ENCODE measurements at places on chromosomes 12 and 14. TPM values are rescaled to one million over a fixed set of nuclear protein-coding genes. Genes with fewer than 3 reads are reported as not detected.

The C12orf75 gene
- 19.6 TPM for total RNA-seq

GRCh38 chr12:25500651-25501050 lies 52.4 kb downstream of the LMNTD1 start:
- H3K27ac ChIP-seq, result no peak overlapping the region
- no peaks in the 10 kb centered on the region for H3K27me3 ChIP-seq
- no peak overlapping the region for H3K4me3 ChIP-seq
- DNase-seq, result no peak

GRCh38 chr14:47778631-47779030 lies 103.2 kb upstream of the MDGA2 start:
- H3K27ac ChIP-seq, result no peak overlapping the region
- no peaks in the 10 kb centered on the region for H3K36me3 ChIP-seq
- no peak for DNase-seq
- H3K27me3 ChIP-seq, result no peaks in the 10 kb centered on the region

DNA sequence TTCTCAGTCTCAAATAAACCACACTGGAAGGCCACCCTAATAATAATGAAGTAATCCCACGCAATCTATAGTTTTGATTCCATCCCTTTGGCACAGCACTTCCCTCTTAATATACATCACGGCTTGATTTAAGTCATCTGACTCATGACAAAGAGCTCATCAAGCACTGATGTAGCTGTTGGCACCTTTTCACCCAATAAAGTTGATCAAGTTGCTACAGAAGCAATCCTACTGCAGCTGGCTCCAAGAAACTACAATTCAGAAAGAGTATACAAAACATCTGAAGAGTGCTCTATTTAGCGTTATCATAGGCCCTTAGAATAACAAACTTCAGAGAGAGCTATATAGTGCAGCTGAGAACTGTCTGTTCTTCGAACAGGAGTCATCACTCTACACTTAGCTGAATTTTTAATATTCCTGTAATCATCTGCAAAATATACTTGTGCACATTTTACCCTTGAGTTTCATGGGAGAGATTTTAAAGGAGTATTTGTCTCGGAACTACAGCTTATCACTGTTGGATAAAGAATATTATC lies 94.9 kb downstream of the OSBPL8 start:
- no peaks in the 10 kb centered on the region for H3K36me3 ChIP-seq
- H3K27me3 ChIP-seq, result no peaks in the 10 kb centered on the region
- no peak for DNase-seq
- no peak overlapping the region for H3K4me3 ChIP-seq

- no peaks in the 10 kb centered on the region for H3K27me3 ChIP-seq
- H3K4me3 ChIP-seq, result no peak overlapping the region
- peaks cover 21% of the 10 kb centered on the region for H3K4me1 ChIP-seq
- H3K27ac ChIP-seq, result no peak overlapping the region
Measured at GRCh38 chr14:76921088-76921399, 94.8 kb downstream of the LRRC74A start.

Data from uterus (tissue), 4 donors.